ENCODE measurements at places on chromosomes 5 and 9.

DNA sequence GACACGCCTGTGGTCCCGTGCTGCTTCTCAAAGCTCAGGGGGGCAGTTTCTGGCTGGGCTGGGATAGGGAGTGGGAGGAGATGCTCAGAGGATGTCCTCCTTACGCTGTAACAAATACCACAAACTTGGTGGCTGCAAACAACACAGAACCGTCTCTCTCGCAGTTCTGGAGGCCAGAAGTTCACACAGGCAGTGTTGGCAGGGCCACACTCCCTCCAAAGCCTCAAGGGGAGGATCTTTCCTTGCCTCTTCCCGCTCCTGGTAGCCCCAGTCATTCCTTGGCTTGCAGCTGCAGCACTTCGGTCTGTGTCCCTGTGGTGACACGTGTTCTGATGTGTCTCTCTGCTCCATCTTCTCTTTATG is 10.4 kb upstream of the ORM1 start:
- H3K27me3 ChIP-seq = no peaks in the 10 kb centered on the region
- no peak overlapping the region for H3K27ac ChIP-seq
- DNase-seq = no peak
- peaks cover 16% of the 10 kb centered on the region for H3K36me3 ChIP-seq
- H3K4me1 ChIP-seq = peaks cover 18% of the 10 kb centered on the region

DNA sequence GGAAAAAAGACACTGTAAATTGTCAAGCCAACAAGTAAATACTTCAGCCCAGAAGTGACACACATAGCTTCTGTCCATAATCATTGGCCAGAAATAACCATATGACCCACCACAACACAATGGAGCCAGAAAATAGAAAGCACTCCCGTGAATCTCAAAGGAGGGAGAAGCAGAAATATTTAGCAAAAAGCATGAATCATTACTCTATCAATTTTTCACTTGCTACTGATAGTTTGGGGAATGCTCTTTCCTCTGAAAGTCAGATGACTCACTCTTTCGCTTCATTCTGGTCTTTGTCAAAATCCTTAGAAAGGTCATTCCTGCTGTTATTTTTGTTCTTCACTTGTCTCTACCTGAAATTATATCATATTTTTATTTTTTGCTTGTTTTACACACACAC is 312.6 kb downstream of the TMEM232 start:
- no peak for DNase-seq
- no peak overlapping the region for H3K4me3 ChIP-seq
- no peak overlapping the region for H3K27ac ChIP-seq
- H3K27me3 ChIP-seq = no peaks in the 10 kb centered on the region

GRCh38 chr5:31941151-31941755 is 232.9 kb downstream of the GOLPH3 start:
- no peaks in the 10 kb centered on the region for H3K36me3 ChIP-seq
- no peak overlapping the region for H3K27ac ChIP-seq
- H3K4me1 ChIP-seq = no peaks in the 10 kb centered on the region
- no peak for DNase-seq
- H3K27me3 ChIP-seq = no peaks in the 10 kb centered on the region

DNA sequence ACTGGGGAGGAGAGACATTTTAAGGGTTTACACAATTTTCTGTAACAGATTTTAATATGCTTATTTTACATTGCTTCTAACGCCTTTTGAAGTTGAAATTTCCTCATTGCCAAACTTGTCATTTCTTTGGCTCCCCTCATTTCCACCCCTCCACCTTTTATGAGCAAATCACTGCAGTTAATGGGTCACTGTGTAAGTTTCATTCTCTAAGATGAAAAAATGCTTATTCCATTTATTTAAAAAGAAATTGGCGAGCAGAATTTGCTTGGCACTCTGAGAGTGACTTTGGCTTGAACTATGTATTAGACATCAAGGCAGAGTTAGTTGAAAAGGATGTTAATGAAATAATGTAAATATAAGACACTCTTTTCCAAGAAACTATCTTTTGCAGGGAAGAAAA is 66.6 kb downstream of the ITGA1 start:
- H3K4me3 ChIP-seq = no peak overlapping the region
- H3K36me3 ChIP-seq = no peaks in the 10 kb centered on the region
- no peaks in the 10 kb centered on the region for H3K27me3 ChIP-seq
- peaks cover 35% of the 10 kb centered on the region for H3K4me1 ChIP-seq

DNA sequence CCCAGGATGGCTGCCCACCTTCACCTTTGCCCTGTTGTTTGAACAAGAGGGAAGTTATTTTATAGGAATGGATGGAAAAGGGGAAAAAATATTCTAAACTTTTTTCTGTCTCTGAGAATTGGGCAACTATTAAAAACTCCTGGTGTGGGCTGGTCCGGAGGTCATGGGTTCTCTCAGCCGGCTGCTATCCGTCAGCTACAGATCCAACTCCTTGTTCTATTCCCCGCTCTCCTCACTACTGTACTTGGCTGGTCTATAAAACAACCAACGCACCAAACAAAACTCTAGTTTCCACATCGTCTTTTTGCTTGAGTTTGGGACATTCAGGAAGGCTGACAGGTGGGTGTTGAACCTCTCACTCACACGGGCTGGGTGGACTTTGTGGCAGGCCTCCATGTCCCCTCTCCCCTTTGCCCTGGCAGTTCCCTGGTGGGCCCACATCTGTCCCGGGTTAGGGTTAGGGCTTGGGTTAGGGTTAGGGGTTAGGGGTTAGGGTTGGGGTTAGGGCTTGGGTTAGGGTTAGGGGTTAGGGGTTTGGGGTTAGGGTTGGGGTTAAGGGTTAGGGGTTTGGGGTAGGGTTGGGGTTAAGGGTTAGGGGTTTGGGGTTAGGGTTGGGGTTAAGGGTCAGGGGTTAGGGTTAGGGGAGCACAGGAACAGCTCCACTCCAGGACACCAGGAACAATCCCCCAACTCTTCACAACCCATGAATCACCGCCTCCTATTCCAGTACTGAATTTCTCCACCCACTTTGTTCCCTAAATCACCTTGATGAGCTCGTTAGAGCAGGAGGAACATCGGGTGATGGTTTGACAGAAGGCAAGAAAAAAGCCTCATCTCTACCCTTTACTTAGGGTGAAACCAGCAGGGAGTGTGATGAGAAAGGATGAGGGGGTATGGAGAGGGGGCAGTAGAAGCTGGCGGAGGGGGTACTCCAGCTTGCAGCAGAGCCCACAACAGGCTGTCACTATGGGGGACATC is 302.1 kb upstream of the IRX4 start:
- H3K36me3 ChIP-seq = no peaks in the 10 kb centered on the region
- H3K27ac ChIP-seq = no peak overlapping the region
- no peak overlapping the region for H3K4me3 ChIP-seq

GRCh38 chr9:31807574-31808256 is 576.7 kb upstream of the ACO1 start:
- no peaks in the 10 kb centered on the region for H3K27me3 ChIP-seq
- no peaks in the 10 kb centered on the region for H3K36me3 ChIP-seq
- H3K4me3 ChIP-seq = no peak overlapping the region

- H3K4me1 ChIP-seq = no peaks in the 10 kb centered on the region
- no peak overlapping the region for H3K4me3 ChIP-seq
- no peak for DNase-seq
- H3K27me3 ChIP-seq = no peaks in the 10 kb centered on the region
These were observed 14.5 kb downstream of the CATSPER3 start for GRCh38 chr5:134982230-134982629.

DNA sequence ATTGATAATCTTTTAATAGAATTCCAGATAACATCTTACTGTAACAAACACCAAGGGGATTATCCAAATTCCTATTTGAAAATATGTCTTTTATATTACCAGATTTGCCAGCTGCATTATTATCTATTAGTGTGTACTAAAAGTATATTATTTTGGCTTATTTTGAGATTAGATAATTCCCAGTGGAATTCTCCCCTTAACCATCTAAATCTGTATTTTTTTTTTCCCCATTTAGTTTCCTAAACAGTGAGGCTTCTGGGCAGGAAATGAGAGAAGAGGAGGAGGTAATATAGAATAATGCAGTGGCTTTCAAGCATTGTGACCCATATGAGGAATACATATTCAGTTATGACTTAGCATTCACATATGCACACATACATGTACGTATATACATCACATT is 53.5 kb upstream of the ABL1 start:
- H3K27me3 ChIP-seq = no peaks in the 10 kb centered on the region
- H3K4me3 ChIP-seq = peak overlapping the region; percentile 79
- peaks cover 71% of the 10 kb centered on the region for H3K4me1 ChIP-seq
- DNase-seq = no peak
- peak overlapping the region; percentile 98 for H3K27ac ChIP-seq
- H3K36me3 ChIP-seq = no peaks in the 10 kb centered on the region

GRCh38 chr5:198516-199196 is 7.4 kb downstream of the LRRC14B start:
- H3K4me1 ChIP-seq = no peaks in the 10 kb centered on the region
- peaks cover 6% of the 10 kb centered on the region for H3K36me3 ChIP-seq
- no peak overlapping the region for H3K27ac ChIP-seq
- no peak for DNase-seq
- H3K27me3 ChIP-seq = no peaks in the 10 kb centered on the region

GRCh38 chr9:127263664-127264063 is 910 bp upstream of the GARNL3 start:
- H3K27ac ChIP-seq = peak overlapping the region; percentile 51
- H3K4me3 ChIP-seq = no peak overlapping the region
- H3K27me3 ChIP-seq = no peaks in the 10 kb centered on the region
- peaks cover 7% of the 10 kb centered on the region for H3K4me1 ChIP-seq

DNA sequence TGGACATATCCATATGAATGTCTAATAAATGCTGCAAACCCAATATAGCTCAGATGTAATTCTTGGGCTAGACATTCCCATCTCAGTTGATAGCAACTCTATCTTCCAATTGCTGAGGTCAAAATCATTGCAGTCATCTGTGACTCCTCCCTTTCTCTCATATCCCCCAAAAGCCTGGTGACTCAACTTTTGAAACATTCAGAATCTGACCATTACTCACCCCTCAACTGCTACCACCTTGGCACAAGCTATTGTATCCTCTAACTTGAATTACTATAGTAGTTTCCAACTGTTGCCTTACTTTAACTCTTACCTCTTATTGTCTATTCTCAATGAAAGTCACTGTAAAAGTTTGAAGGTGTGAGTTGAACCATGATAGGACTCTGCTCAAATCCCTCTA is 600.1 kb upstream of the RGMB start:
- H3K4me1 ChIP-seq = no peaks in the 10 kb centered on the region
- H3K27me3 ChIP-seq = no peaks in the 10 kb centered on the region
- no peak overlapping the region for H3K4me3 ChIP-seq
- no peak for DNase-seq

- no peak overlapping the region for H3K27ac ChIP-seq
- H3K4me3 ChIP-seq = no peak overlapping the region
- no peaks in the 10 kb centered on the region for H3K27me3 ChIP-seq
- no peak for DNase-seq
- no peaks in the 10 kb centered on the region for H3K36me3 ChIP-seq
These were observed 410.2 kb downstream of the ACTL7B start for GRCh38 chr9:108445431-108446071.

DNA sequence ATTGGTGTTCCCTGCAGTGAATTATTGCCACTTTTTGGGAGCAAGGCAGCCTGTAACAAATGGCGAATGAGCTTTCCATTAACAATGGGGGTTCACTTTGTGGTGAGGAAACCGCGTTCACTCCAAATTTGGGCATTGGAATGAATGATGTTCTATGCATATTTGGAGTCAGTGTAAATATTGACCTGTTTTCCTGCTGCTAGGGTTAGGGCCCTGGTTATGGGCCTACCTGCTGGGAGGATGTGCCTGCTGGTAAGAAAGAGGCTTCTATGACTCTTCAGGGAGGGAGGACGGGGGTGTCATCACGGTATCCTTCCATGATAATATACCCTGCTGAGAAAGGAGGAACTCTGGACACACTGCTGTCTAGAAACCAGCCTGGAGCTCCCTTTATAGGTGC is 29.0 kb downstream of the C9orf50 start:
- H3K4me1 ChIP-seq = peaks cover 27% of the 10 kb centered on the region
- H3K27me3 ChIP-seq = no peaks in the 10 kb centered on the region
- no peak overlapping the region for H3K4me3 ChIP-seq
- H3K27ac ChIP-seq = no peak overlapping the region
- DNase-seq = no peak

DNA sequence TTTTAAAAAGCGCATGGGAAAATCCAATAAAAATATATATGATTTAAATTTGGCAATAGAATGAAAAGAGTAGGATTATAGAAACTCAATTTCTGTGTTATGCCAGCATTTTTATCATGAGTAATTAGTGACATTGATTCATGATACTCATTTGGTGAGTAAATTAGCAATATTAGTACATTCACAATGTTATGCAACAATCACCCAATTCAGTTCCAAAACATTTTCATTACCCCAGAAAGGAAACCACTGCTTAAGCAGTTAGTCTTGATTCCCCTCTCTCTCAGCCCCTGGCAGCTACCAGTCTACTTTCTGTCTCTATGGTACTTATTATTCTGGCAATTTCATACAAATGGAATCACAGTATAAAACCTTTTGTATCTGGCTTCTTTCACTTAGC is 27.0 kb downstream of the OSMR start:
- H3K4me1 ChIP-seq = peaks cover 23% of the 10 kb centered on the region
- no peak overlapping the region for H3K27ac ChIP-seq
- no peaks in the 10 kb centered on the region for H3K27me3 ChIP-seq
- DNase-seq = no peak

GRCh38 chr5:112762113-112762810 is 24.6 kb downstream of the APC start:
- no peaks in the 10 kb centered on the region for H3K27me3 ChIP-seq
- no peaks in the 10 kb centered on the region for H3K4me1 ChIP-seq
- DNase-seq = no peak
- H3K4me3 ChIP-seq = no peak overlapping the region
- no peaks in the 10 kb centered on the region for H3K36me3 ChIP-seq

- H3K27me3 ChIP-seq = no peaks in the 10 kb centered on the region
- DNase-seq = no peak
- H3K36me3 ChIP-seq = peaks cover 44% of the 10 kb centered on the region
These were observed 133.4 kb downstream of the DAB2IP start for GRCh38 chr9:121784731-121785411.

- no peak overlapping the region for H3K4me3 ChIP-seq
- no peak for DNase-seq
- no peak overlapping the region for H3K27ac ChIP-seq
- no peaks in the 10 kb centered on the region for H3K27me3 ChIP-seq
These were observed 125.5 kb upstream of the IFNE start for GRCh38 chr9:21607576-21607975.

DNA sequence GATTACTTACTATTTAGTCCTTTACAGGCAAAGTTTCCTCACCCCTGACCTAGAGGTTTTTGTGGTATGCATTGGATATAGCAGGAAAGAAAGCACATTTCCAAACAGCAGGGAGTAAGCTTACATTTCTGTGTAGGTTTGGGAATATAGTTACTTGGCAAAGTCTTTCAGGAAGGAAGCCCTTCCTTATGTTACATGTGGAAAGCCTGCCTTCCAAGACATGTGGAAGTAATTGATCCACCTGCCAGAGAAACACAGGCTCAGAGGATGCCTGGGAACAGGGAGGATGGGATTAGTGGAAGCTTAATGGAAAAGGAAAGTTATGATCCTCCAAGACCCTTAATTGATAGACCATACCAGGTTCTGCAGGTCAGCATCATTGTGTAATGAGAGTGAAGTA is 87.3 kb upstream of the PPP1R2B start:
- H3K4me3 ChIP-seq = no peak overlapping the region
- H3K27me3 ChIP-seq = no peaks in the 10 kb centered on the region
- H3K36me3 ChIP-seq = no peaks in the 10 kb centered on the region

- peak overlapping the region; percentile 76 for H3K27ac ChIP-seq
- H3K36me3 ChIP-seq = peaks cover 14% of the 10 kb centered on the region
- no peak for DNase-seq
- H3K27me3 ChIP-seq = no peaks in the 10 kb centered on the region
- peaks cover 56% of the 10 kb centered on the region for H3K4me1 ChIP-seq
- H3K4me3 ChIP-seq = no peak overlapping the region
These were observed 18.9 kb downstream of the OGN start for GRCh38 chr9:92385477-92385876.

All from thoracic aorta (tissue), 2 donors.